Stimulated activated CD4-positive, alpha-beta T cell treated with anti-CD3 and anti-CD28 coated beads, Interleukin-2, amount 100 ng/mL, for 48 hours (primary cell): ENCODE measurements at places on chromosomes 16 and 17.

DNA sequence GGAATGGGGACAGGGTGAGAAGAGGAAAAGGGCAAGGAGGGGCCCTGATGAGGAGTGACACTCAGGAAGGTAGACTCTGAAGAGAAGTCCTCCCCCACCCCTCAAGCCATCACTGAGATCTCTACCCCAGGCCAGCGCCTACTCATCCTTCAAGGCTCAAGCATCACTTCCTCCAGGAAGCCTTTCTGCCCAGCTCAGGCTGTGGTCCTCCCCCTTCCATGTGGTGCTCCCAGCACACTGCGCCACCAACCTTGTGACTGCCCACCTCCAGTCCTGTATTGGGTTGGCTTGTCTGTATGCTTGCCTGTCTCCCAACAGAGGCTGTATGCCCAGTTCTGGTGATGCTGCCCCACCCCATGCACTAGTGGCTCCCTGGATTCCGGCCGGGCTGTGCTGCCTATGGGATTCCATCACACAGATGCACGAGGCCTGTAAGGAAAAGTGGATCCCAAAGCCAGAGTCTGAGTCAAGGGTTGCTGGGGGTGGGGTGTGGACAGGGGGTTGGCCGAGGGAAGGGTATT, 19.8 kb upstream of the ZFP90 start:
- DNase-seq = no peak

- no peak for DNase-seq
These were observed 4.2 kb downstream of the ITGB4 start for GRCh38 chr17:75725504-75725903.

- DNase-seq = no peak
These were observed 3.4 kb upstream of the PRSS8 start for GRCh38 chr16:31138621-31139578.

DNA sequence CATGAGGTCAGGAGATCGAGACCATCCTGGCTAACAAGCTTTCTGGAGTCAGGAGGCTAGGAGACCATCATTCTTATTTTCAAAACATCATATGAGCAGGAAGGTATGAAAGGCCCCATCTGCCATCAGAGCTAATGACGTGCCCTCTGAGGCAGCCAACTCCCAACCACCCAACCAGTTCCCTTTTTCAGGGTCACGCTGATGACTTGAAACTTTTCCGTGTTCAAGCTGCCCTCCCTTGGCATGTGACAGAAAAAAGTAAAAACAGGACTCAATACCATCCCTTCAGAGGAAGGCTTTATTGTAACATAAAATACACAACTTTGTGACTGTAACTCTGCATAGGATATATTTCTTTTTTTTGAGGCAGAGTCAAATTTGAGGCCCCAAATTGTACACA, 4.6 kb upstream of the GHDC start:
- no peak for DNase-seq

DNA sequence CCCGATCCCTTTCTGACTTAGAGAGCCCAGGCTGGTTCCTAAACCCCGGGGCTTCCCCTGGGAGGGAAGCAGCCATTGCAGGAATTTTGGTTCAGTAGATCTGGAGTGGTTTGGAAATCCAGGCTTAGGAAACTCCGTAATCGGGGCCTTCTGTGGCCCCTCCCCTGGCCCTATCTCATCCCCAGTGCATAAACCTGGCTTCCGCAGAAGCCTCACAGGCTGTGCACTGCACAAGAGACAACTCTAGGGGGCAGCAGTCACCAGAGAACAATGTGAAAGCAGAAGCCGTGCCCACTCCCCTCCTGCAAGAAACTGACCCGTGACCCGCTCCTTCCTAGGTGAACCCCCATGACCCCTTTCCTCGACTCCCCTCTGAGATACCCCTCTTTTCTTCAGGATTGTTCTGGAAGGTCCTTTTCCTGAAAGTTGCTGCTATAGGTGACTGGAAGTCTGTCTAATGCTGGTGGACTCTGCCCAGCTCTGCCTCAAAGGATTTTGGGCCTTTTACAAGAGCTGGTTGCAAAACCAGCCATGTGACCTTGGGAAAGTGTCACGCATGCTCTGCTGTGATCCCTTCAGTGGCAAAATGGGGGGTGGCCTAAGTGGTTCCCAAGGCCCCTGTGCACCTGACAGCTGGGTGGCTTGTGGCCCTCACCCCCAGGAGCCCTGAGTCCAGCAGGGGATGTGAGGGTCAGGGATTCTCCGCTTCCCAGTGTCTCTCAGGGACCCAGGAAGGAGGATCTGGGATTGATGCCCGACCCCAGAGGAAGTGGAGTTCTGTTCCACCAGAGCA, 14.4 kb downstream of the GUCY2D start:
- DNase-seq = peak; percentile 55

DNA sequence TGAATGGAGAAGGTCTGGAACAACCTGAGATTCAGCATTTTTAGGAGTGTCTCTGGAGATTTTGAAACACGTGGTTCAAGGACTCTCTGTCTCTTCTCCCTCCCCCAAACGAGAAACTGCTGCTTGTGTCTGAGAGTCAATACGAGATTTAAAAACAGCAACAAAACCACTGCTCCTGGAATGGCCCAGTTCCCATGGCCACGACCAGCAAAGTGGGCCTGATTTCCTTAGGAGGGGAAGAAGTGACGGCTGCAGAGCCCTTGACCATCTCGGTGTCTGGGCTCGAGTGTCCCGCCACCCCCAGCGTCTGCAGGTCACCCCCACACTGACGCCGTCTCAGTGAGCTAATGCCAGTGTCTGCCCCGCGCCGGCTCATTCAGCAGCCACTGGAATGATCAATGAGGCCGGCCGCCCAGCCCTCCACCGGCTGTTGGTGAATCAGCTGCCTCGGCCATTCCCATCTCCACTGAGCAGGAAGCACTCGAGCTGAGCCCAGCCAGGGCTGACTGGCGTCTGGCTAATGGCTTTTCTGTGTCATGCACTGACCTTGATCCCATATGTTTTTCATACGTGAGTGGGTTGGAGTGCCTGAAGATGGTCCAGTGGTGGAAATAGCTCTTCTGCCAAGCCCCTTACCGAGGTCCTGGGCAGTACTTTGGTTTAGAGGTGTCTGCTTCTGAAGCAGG, 151.8 kb downstream of the PITPNC1 start:
- no peak for DNase-seq

GRCh38 chr16:85675251-85675874, 13.4 kb downstream of the GINS2 start:
- no peak for DNase-seq

GRCh38 chr17:62630365-62631085, 3.1 kb downstream of the MRC2 start:
- no peak for DNase-seq

DNA sequence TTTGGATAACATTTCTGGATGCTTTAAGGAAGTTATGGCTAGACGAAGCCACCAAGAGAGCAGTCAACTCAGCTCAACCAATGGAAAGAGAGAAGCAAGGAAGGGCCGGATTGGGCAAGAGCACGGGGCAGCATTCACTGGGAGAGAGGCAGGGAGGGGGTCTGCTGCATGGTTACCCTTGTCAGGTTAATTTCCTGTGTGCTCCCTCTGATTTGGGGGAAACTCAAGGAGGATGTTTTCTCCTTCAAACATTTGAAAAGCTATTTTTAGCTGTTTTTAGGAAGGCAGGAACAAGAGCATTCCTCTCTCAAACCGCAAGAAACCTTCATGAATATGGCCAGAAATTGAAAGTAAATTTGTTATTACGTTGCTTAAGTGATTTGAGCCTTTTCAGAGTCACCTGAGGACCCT, 118.5 kb upstream of the ZFHX3 start:
- DNase-seq = no peak

DNA sequence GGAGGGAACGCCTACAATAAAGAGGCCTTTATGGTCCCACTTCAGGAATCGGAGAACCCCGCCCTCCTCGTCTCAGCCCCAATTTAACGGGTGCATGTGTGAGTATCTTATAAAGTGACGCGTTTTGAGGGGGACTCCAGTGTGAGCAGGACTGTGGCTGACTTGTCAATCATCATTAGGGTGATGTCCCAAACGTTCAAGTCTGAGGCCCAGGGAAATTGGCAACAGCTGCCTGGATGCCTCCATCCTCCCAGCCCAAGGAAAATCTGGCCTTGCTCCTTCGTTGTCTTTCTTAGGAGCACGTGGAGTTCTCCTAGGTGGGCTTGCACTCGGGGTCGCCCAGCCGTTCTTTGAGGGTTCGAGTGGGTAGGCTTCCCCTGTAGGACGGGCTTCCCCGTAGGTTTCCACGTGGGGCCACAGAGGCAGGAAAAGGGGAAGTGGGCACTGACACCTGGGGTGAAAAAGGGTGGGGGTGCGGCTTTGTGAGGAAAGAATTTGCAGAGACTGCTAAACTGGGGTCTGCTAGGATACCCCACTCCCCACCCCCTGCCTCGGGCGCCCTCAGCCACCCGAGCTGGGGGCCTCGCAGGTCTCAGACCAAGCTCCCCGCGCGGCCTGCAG, 561 bp upstream of the HERPUD1 start:
- DNase-seq = peak; percentile 42

DNA sequence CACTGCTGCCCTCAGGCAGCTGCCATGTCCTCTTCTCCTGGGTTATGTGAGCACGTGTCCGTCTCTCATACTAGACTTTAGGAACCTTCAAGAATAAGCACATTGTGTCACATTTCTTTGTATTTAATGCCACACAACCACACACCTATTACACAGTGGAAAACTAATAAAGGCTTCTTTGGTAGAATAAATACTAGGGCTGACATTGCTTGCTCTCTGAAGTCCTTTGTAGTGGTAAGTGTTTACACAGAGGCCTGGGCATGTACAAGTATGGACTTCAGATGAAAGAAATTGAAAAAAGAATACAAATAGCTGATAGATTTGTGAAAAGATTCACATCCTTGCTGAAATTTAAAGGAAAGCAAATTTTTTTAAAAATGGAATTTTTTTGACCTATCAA, 188.1 kb upstream of the CCL2 start:
- DNase-seq = no peak

GRCh38 chr16:11405331-11406176, 60.3 kb downstream of the RMI2 start:
- DNase-seq = peak; percentile 56

DNA sequence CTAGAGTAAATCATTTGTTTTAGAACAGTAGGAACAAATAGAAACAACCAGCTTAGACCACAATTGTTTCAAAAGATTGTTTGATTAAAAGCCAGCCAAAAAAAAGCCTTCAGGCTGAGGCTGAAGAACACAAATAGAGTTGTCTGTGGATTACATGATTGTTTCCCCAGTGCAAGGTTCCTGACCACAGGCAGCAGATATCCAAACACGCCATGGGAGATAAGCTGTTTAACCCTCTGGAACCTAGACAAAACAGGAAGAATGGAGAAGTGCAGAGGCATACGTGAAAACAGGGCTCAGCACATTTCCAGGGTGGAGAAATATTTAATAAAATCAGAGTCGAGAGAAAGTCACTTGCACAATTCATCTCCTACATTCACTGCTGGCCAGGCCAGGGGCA, 21.0 kb downstream of the ATPAF2 start:
- no peak for DNase-seq

- DNase-seq = no peak
These were observed 131.2 kb upstream of the NLRP1 start for GRCh38 chr17:5715478-5715877.

GRCh38 chr16:8768692-8769091, 28.7 kb downstream of the TMEM186 start:
- no peak for DNase-seq

DNA sequence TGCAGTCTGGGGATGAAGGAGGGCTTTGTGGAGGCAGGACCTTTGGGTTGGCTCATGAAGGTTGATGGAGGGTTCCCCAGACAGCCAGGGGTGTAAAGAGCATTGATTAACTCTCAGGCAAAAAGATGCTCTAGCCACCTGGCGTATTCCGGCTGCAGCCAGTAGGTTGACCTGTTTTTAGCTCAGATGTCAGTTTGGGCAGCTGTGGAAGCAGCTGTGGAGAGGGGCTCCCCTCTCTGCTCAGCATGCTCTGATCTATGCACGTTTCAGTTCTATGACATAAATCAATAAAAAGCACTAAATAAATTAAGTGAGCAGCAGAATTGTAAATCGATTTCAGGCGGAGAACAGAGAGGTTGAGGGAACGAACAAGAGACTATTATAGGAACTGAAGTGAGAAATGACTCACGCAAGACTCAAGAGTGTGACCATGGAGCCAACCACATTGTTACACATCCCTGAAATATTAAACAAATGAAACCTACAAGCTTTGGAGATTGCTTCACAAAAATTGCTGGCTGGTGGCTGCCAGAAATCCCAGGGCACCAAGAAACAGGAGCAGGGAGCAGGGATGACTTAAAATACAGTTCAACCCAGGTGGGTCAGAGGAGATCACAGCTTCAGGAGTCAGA, 111.9 kb downstream of the GSG1L start:
- no peak for DNase-seq

- no peak for DNase-seq
These were observed 189.1 kb downstream of the CEP112 start for GRCh38 chr17:66002812-66003211.

DNA sequence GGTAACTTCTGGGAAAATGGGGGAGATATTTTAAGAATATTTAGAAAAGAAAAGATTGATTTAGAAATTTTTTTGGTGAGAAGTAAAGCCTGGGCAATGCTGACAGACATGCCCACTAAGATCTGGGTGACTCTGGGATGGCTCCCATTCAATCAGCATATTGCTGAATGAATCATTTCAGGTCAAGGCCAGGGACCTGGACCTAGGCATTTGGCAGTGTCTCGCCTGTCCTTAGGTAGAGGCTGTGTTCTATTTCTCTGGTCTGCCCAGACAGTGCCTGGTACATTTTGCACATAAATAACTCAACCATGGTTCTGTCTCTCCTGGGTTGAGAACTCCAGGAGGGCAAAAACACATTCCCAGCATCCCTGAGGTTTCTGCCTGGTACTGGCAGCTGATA, 39.9 kb downstream of the SMPD3 start:
- no peak for DNase-seq

GRCh38 chr17:32335046-32335445, 6.9 kb downstream of the C17orf75 start:
- no peak for DNase-seq

GRCh38 chr16:66182592-66182991, 183.9 kb upstream of the CDH5 start:
- DNase-seq = no peak

DNA sequence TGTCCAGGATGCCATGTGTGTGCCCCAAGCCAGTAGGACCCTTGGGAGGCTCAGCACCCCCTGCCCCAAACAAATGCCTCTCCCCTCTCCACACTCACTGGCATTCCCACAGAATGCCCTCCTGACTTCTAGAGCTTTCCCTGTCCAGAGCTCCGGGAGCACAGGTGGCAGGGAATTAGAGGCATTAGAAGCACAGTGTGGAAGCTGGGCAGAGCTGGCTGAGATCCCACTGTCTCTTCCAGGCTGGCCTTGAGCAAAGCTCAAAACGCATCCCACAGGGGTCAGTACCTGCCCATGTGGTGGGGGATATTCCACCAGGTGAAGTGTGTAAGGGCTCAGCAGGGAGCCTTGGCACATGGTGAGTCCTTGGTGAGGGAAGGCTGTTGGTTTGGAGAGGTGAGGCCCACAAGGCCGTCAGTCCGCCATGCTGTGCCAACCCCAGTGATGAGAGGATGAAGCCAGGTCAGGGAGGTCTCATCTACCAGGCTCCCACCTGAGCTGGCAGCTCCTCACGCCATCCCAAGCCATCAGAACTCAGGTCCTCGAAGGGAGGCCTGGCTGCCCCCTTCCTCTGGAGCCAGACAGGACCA, 18.1 kb downstream of the ENDOV start:
- no peak for DNase-seq
